Activated CD4-positive, alpha-beta T cell treated with anti-CD3 and anti-CD28 coated beads, Interleukin-2, amount 50 U/mL, for 16 hours (primary cell): ENCODE measurements at places on chromosomes 13 and 19.
A peak's percentile ranks its signal among the peaks of the same experiment; 100 is the strongest.

DNA sequence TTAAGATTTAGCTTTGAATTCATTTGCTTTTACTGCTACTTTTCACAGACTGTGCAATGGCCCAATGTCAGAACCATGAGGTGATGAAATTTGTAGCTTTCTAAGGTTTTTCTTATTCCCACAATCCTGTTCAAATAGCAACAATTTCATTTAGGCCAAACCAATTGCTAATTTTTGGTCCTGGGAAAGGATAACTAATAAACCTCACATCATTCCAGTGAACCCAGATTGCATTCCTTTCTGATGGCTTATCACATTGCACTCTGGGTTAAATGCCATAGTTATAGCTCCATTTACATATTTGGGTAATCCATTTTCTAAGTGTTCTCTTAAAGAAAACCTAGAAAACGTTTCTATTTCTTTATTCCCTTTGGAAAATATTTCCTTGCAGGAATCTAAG lies 22.9 kb upstream of the POMP start:
- no peak for DNase-seq

DNA sequence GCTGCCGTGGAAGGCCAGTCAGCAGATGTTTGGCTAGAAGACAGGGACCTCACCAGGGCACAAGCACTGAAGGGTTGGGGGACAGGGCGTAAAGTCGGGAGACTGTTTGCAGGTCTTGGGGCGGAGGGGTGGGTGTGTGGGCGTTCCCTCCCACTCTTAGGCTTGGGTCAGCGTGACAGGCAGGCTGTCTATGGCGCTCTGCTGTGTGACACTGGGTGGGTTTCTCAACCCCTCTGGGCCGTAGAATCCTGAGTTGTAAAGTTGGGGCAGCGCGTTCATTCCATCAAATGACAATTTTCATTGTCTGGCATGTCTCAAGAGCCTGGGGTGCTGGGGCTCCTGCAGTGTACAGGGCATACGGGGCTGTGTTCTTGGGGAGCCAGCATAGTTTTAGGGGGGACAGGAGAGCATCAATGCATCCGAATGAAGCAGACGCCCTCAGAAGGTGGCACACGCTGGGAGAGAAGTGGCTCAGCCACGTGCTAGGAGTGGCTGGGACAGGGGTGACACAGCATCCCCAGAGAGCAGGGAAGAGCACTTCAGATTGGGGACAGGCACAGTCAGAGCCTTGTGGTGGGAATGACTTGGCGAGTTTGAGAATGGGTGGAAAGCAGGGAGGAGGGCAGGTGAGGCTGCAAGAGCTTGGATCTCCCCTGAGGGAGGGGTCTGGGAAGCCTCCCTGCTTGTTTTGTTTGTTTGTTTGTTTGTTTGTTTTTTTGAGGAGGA lies 4.4 kb downstream of the CRTC1 start:
- no peak for DNase-seq

GRCh38 chr13:113744197-113745000 lies 14.6 kb upstream of the TMEM255B start:
- no peak for DNase-seq

GRCh38 chr19:14577264-14577663 lies 5.4 kb upstream of the NDUFB7 start:
- DNase-seq: no peak

DNA sequence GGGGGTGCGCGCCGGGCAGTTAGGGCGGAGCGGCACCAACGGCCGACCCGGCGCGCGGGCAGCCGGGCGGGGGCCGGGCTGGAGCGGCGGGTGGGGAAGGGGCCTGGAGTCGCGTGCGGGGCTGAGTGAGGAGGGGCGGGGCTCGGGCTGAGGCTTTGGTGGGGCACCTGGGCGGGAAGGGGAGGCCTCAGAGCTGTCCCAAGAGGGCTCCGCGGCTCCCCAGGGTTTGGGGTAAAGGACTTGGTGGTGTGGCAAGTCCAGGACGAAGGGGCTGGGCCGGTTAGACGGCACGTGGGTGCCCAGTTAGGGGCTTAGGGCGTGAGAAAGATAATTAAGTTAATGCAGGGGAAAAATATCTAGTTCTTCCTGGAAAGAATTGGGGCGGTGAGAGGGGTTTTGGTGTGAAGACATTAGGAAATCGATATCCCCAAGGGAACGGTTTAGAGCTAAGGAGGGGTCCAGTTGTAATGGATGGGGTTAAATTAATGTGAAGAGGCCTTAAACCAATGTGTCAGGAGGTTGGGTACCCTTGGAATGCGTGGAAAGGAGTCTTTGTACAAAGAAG lies 496 bp downstream of the ZNF574 start:
- DNase-seq: no peak

DNA sequence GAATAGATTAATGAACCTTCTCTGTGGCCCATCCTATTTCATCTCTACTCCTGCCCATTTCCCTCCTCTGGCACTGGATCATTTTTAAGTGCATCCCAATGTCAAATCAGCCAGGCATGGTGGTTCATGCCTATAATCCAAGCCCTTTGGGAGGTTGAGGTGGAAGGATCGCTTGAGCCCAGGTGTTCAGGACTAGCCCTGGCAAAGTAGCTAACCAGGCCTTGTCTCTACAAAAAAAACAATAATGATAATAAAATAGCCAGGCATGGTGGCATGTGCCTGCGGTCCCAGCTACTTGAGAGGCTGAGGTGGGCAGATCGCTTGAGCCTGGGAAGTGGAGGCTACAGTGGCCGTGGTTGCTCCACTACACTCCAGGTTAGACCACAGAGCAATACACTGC lies 517.0 kb downstream of the MYO16 start:
- DNase-seq: no peak

DNA sequence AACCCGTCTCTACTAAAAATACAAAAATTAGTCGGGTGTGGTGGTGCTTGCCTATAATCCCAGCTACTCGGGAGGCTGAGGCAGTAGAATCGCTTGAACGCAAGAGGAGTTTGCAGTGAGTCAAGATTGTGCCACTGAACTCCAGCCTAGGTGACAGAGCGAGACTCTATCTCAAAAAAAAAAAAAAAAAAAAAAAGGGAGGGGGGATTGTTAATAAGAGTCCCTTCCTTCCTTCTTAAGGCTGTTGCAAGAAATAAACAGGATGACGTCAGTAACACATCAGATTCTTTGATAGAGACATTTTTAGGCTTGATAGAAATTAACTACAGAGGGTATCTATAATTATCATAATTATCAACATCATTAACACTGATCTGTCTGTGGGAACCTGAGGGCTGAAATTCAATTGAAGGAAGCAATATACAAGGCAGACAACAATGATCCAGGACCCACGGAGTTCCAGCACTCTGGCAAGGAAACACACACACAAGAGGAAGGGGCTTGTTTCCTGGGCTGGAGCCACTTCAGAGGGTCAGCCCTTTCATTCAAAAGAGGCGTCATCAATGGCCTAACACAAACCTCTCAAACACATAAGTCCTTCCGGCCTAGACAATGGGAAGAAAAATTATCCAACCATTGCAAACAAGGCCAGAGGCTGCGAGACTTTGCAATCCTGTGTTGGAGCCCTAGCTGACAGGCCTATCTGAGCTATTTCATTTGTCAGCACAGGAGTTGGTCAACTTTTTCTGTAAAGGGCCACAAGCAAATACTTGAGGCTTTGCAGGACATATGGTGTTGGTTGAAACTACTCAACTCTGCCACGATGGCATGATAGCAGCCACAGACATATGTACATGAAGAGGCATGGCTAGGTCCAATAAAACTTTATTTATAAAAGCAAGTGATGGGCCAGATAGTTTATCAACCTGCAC lies 105.2 kb downstream of the INSR start:
- no peak for DNase-seq

- no peak for DNase-seq
Observed at GRCh38 chr19:33350538-33351309, 22.8 kb upstream of the CEBPG start.

GRCh38 chr13:112956571-112957294 lies 12.3 kb upstream of the MCF2L start:
- no peak for DNase-seq

DNA sequence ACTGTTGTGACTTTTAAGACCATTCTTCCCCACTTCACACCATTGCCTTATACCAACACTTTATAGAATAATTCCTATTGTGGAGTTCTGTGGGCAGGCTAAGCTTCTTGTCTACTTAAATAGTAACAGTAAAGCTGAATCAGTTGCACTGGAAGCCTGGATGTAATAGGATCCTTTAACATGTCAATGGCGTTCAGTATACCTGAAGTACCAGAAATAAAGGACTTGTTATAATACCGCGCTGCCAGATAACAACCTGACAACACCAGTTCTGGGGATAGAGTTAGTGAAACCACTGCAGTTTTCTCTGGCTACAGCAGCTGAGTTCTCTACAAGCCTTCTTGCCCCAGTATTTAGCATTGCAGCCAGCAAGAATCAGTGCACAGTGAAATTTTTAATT lies 52.0 kb upstream of the TNFRSF19 start:
- no peak for DNase-seq

DNA sequence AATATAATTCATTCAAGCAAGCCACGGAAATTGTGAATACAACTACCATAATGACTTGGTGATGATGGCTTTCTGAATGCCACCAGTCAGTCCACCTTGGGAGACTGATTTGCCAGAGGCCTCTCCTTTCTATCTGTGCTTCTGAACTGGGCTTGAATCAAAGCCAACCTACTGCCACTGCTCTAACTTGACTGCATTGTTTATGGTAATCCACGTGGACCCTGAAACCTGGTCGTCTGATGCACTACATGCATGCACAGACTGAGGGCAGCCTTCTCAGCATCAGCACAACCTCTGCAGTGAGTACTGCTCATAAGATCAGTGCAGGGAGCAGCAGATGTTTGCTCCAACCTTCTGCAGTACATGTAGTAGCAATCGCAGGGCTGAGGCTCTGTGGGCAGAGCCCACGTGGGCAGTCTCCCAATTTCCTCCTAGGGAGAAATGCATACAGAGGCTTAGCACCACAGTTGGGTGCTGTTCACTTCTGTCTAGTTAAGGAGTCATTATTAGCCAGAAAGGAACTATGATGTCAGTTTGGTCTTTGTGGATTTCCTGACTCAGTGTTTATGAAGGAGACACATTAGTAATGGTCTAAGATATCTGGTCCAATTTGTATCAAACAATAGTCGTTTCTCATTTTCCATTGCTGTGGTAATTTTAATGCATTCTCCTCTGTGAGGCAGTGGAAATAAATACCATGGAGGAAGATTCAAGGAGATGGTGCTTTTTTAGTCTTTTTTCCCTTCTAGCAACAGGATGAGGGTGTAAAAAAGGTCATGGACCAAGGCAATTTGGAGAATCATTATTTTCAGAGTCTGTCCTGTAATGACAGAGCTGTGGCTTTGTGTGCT lies 82.5 kb downstream of the AKAP11 start:
- DNase-seq: peak; percentile 79
